ENCODE measurements at places on chromosomes 6 and 20.
A peak's percentile ranks its signal among the peaks of the same experiment; 100 is the strongest.

- no peak for DNase-seq
These were observed 27.9 kb upstream of the TMEM217 start for GRCh38 chr6:37285861-37286311.

- DNase-seq, result no peak
These were observed 7.3 kb downstream of the STK38 start for GRCh38 chr6:36539814-36540568.

- DNase-seq, result peak; percentile 38
These were observed 46.9 kb downstream of the SOD2 start for GRCh38 chr6:159646116-159646515.

DNA sequence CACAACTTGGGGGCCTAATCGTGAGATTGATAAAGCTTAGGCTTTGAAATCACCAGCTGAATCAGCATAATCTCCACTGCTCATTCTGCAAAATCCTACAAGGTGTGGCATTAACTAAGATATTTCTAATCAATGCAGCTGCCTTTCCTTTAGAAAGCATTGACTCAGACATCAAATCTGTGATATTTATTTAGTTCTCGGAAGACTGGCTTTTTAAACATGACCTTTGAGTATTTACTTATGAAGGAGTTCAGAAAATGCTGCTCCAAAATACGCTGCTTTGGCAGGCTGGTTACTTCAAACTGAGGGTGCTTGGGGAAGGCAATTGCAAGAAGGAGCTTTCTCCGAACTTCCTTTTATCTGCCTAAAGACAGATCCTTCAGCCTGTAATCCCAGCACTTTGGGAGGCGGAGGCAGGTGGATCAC, 23.7 kb upstream of the FUCA2 start:
- DNase-seq, result no peak

DNA sequence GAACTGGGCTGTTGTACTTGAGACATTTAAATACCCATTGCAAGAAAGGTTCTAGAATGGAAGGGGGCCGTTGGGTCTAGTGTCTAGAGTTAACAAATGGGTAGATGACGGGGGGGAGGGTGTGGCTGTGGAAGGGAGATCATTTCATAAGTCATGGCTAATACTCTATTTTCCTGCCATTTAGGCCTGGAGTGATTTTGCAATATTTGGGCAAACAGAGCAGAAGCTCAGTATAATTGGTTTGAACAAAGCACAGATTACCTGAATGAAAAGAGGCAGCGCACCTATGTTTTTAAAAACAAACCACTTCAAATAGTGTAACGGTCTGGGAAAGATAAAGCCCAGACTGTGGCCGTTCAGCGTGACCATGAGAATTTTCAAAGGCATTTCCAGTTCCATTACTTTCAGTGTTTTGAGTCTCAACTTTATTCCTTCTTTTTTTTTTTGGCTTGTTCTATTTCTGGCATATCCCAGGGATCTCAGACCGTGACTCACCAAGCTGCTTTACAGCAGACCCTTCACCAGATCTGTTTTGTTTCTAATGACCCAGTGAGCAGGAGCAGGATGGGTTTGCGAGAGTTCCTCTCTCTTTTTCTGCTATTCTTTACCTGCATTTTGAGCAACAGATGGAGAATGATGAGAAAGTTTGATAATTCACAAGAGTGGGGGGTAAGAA, 73.7 kb downstream of the LYRM2 start:
- DNase-seq, result no peak

DNA sequence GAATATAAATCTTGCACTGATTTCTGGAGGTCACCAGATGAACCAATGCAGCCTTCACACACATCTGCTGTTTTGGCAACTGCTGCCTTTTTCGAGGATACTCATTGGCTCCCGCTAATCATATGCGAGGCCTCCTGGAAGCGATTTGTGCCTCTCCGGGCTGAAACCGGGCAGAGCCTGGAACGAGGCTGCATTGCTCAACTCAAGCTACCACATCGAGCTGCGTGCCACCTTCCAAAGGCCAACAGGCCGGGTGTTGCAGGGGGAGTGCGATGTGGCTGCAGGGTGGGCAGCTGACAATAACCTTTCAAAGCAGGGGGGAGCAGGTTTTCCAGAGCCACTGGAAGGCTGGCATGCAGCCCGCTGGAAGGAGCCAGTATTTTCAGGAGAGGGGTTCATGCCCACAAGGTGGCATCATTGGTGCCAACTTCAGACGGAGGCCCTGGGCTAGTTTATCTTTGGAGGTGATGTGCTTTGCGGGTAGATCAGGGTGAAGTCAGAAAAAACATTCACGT, 122.6 kb upstream of the IFNGR1 start:
- DNase-seq, result no peak

DNA sequence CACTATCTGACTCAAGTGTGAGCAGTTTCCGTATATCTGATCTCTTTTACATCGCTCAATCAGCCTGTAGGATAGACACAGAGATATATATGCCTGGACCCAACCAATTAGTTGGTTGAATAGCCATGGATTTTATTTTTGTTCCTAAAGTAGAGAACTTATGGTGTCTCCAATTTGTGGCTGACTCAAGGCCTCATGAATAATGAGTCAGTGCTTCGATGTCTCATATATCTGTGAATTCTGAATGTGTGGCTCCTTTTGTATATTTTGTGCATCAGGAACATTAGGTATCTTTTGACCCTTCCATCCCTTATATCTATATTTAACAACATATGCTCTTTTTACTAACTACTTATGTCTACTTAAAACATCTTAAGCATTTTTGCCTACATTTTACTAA, 64.5 kb downstream of the OR2B2 start:
- DNase-seq, result peak; percentile 48

DNA sequence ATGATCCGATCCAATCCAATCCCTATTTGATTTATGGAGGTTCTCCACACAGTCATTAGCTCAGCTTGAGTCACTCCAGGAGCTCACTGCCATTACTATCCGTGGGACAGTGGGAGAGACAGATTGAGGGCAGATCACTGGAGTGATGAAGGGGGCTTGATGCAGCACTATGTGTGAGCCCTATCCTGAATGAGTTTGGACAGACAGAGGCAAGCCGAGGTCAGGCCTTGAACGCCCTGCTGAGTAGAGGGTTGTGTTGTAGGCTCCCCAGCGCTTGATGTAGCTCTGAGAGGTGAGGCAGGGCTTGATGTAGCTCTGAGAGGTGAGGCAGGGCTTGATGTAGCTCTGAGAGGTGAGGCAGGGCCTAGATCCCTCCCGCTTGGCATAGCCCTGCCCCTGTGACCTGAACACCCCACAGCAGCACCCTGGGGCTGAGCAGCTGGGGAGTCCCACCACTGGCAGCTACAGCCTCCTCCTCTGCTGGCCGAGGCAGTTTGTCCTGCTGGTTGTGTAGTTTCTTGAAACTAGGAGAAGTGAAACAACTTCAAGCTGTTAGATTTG, 58.7 kb downstream of the ZFAND3 start:
- DNase-seq, result no peak

- DNase-seq, result no peak
These were observed 53.3 kb downstream of the SOD2 start for GRCh38 chr6:159639721-159640120.

DNA sequence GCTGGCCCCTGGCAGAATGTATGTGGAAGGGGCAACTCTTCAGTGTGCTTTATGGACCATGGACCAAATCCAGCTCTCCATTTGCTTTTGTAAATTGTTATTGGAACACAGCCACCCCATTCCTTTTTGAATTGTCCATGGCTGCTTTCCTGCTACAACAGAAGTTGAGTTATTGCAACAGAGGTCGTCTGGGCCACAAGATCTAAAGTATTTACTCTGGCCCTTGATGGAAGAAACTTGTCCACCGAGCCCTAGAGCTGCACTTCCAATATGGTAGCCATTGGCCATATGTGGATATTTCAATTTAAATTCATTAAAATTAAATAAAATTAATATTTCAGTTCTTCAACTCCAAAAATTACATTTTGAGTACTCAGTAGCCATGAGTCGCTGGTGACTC, 543.5 kb downstream of the PTPRT start:
- DNase-seq, result no peak

DNA sequence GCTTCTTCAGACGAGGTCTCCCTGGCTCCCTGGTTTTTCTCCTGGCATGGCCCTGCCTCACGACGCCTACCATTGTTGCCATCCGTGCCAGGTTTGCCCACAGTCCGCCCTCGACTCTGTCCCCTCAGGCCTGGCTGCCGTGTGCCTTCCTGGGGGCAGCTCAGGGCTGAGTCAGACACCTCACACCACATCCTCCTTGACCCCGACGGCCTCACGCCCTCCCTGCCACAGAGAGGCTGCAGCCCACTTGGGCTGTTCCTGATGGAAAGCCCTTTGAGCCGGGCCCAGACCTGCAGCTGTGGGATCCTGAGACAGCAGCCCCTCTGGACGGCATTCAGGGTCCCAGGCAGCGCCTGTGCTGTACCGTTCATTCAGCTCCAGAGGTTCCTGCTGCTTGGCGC, 108.3 kb downstream of the PSMB1 start:
- DNase-seq, result no peak

DNA sequence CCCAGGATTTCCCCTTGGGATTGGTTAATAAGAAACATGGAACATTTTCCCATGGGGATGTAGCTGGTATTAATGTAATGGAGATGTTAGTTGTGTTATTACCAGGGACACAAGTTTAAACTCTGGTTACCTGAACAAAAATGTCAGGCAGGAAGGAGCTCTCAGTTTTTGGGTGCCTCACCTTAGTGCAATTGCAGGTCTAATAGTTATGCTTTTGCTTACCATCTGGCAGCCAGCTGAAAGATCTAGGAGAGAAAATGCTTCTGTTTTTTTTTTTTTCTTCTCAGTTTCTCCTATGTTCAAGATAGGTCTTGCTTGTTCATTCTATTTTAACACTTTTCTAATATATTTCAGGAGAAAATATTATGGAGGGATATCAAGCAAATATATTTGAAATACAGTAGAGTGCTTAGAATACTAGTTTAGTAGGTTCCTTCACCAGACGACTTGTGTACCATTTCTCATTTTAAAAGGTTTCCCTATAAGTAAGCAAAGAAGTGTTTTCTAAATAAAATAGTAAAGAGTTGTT, 4.2 kb upstream of the UBE2J1 start:
- no peak for DNase-seq

DNA sequence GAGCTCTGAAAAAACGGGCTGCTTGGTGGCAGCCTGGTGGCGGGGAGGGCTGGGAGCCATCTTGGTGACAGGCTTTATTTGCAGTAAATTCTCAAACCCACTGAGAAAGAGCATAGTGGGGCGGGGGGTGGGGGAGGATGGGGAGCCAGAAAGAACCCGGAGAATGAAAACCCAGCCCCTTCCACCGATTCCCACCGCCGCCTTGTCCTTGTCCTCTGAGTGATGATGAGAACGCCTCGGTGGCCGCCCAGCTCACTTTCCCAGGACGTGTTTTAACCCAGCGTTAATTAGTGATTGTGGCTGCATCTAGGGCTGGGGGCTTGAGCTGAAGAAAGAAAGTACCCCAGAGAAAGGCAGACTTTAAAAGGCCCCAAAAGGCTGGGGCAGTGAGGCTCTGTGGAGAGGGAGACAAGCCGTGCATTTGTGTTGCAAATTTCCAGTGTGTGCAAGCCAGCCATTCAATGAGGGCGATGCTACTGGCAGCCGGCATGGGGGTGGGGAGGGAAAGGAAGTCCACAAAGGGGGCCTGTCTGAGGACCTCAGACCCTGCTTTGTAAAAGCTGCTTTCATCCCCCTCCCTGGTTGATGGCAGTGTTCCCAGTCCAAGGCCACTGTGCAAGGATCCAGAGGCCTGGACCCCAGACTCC, 6.2 kb upstream of the GHRH start:
- no peak for DNase-seq

- no peak for DNase-seq
These were observed 20.8 kb downstream of the ZDHHC14 start for GRCh38 chr6:157401734-157402338.

DNA sequence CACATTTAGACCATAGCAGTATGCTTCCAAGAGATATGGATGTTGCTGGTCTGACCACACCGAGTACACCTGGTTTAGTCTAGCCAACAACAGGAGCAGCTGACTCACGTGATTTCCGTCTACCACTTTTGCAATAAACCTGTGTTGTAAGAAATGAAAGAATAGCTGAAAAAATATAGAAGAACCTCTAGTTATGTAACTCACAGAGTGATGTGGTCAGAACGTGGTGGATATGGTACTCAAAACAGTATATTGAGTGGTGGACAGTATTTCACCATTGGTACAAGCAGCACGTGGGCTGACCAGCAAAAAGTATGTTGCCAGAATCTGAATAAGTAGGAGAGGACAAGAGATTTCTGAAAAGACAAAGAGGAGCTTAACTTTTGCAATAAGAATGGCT, 226.9 kb downstream of the TBC1D7 start:
- no peak for DNase-seq

GRCh38 chr20:49559411-49560081, 8.4 kb downstream of the PTGIS start:
- DNase-seq, result peak; percentile 62

DNA sequence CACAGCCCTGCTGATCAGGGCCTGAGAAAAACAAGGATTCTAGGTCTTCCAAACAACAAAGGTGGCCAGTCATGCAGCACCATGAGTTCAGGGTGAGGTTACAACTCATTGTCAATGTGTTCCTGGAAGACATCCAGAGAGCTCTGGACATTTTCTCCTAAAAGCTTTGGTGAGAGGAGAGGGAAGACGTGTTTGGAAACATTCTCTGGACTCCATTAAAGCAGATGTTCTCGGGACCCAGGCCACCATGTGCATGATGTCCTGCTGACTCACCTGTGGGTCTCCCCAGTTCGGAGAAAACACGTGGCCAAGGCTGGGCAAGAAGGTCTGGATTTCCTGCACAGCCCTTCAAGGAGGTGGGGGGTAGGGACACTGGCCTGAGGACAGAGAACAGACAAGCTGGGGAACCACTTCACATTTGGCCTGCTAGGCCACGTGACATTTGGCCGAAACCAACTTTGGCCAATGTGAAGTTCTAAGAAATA, 61.6 kb downstream of the KCNB1 start:
- DNase-seq, result no peak

DNA sequence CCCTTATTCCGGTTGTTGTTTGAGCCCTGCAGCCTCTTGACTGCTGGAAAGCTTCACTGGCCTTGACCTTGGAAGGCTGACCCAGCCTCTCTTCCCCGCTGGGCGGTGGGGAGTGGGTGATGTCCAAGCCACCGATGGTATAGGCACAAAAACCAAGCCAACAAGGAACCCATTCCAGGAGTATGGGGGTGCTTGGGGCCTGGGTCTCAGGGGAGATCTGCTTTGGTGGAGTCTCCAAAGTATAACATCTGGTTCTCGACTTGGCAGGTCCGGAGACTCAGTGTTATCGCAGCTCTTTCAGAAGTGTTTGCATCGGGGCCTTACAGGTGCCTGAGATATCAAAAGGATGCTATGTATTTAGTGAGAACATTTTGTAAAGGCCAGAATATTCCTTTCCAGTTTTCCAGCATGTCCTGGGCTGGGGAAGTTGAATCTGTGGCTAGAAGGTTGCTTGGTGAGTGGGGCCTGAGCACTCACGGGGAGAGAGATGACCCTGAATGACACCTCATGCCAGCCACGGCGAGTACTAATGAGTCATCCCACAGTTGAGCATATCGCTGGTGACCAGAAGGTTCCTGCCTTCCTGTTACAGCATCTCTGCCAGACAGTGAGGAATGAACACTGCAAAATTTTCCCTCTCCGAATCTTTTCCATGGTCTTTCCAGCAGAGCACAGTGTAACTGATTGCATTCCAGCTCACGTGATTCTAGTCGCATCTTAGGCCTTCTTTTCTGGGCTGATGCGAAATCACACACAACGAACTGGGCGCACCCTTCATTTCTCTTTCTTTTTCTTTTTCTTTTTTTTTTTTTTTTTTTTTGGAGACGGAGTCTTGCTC, 133.9 kb downstream of the ZDHHC14 start:
- peak; percentile 74 for DNase-seq

GRCh38 chr6:153096031-153096430, 35.1 kb downstream of the RGS17 start:
- no peak for DNase-seq
